CD4-positive, alpha-beta T cell treated with Interleukin-4 for 1 hour (primary cell): ENCODE measurements at places on chromosomes 5 and 9.
A peak's percentile ranks its signal among the peaks of the same experiment; 100 is the strongest.

DNA sequence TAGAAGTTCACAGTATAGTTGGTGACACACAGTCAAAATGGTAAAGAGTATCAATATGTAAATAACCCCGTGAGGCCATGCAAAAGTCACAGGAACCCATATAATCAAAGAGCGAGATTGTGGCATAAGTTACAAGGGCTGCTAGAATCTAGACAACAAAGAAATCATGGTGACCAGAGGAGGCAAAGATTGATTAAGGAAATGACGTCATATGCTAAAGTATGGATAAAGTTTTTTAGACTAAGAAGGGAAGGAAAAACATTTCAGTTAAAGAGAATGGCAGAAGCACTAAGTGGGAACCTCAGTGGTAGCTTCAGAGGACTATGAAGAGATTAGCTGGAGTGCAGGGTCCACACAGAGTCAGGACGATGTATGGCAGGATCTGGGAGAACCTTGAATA, 330.3 kb downstream of the NFIB start:
- DNase-seq, result no peak

DNA sequence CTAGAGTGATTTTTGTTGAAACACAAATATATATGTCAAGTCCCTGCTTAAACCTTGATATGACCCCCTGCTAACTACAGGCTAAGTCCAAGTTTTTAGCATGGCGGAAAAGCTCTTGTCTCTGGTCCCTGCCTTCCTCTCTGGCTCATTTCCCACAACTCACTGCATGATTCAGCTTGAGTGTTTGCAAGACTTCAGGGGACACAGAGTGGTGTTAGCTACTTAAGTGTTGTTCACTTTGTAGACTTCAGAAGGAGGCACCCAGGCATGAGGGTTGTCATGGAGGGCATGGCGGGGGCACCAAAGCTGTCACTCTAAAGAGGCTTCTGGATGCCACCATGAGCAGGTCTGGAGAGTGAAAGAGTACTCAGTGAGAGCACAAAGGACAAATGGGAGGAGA, 362.4 kb upstream of the ACTBL2 start:
- DNase-seq, result no peak

GRCh38 chr9:31146485-31147166, 1237.8 kb upstream of the ACO1 start:
- DNase-seq, result no peak

DNA sequence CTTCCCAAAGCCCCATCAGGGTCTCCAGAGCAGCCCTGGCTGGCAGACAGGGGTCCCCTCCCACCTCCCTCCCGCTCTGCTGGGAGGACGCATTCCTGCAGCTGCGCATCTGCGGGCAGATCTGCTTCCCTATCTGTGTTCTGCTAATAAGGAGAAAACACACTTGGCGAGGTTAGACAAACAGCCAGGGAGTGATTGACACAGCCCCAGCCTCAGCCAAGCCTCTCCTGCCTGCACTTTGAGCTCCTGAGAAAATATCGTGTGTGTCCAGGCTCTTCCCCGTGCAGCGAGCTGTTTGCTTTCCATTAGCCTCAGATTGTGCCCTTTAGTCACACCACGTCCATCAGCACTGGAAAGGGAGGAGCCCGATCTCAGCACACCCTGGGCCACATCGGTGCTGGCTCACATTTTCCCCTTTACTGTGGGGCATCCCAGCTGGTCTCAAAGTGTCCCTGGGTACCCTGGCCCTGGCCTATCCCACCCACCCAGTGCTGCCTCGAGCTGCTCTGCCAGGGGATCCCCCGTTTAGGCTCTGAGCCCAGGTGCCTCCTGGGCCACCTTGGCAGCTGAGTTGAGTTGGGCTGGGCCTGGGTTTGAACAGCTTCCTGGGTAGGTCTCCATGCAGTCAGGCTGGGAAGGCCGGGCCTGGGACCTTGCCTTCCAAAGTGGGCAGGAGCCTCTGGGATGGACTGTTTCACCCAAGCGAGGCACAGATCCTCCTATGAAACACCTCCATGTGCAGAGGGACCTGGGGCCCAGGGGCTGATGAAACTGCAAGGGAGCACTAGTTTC, 61.1 kb downstream of the BARX1 start:
- DNase-seq, result peak; percentile 7

GRCh38 chr9:138013836-138014562, 136.4 kb downstream of the CACNA1B start:
- no peak for DNase-seq

DNA sequence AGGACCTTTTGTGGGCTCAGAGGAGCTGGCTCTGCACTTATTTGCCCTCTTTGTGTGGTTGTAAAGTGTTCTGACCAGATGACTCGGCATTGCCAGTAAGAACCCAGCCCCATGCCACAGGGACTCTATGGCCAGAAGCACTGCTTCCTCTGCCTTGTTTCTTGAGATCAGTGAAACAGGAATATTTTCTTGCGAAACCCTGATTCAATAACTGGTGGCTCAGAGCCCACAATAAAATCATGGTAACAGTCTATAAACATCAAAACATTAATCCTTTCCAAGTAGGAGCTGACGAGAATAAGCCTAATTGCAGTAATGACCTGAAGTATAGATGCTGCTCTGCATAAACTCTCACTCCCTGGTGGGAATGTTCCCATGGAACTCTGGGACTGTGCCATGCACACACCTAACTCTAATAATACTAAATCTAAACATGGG, 344.3 kb downstream of the ZNF608 start:
- no peak for DNase-seq

- DNase-seq, result no peak
Measured at GRCh38 chr9:7508516-7508915, 291.1 kb downstream of the DMAC1 start.

DNA sequence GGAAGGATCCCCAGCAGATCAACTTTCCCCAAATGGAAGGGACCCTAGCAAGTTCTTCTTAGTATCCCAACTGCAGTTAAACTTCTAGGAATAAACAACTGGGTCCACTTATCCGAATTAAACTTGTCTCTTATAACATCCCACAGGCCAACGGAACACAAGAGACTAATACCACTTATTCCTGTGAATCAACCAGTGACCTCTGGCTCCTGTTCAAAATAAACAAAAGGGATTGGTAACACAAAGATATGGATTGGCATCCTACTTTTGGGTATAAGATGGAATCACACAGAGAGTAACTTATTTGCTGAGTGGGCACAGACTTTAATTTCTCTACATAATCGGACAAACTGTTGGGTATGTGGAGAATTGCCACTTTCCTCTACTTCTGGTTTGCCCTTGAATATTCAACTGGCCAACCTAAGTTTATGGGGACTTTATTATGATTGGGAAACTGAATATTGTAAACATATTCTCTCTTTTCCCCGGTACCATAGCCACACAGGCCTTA, 12.4 kb upstream of the PAIP1 start:
- DNase-seq, result no peak

GRCh38 chr5:42767491-42768105, 11.0 kb downstream of the CCDC152 start:
- peak; percentile 35 for DNase-seq

- no peak for DNase-seq
Measured at GRCh38 chr9:15249042-15249818, 57.8 kb downstream of the TTC39B start.

GRCh38 chr5:107286447-107287098, 384.2 kb downstream of the EFNA5 start:
- no peak for DNase-seq

DNA sequence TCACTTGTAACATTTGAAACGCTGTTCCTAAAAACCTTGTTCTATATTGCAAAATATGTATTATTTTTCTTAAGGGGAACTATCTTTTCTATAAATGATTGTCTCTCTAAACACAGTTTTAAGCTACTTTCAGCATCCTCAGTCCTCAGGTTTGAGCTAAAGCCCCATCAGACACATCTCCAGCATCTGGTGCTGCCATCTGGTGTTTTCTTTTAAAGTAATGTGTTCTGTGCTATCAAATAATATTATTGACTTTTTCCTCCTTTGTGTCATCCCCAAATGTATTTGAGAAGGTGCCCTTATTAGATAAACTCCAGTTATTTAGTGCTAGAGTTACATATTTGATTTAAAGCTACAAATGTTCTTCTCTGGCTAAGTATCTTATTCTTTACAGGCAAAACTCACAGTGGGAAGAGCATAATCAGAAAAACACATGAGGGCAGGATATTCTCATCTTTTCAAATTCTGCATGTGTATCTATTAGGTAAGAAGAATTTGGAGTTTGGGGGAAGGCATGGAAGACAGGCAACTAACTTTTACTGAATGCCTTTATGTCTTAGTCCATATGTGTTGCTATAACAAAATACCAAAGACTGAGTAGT, 27.5 kb downstream of the ZNF474 start:
- no peak for DNase-seq

DNA sequence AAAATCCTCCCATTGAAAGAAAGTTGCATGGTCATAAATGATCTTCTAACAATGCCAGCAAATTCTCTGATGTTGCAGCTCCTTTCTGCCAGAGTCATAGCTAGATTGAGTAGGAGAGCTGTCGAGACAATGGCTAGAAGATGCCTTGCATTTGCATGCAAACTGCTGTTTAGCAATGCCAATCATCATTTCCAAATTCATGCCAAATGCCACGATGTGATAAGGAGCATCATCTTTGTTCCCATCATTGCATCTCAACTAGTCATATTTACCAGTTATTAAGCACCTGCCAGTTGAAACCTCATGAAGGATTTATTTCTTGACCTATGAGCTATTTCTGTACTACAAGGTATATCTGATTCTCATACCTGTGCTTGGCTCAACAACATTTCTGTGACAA, 246.4 kb upstream of the PIK3R1 start:
- no peak for DNase-seq

GRCh38 chr5:171840066-171840465, 54.4 kb downstream of the SMIM23 start:
- no peak for DNase-seq

- no peak for DNase-seq
Measured at GRCh38 chr5:116759860-116760640, 185.4 kb upstream of the SEMA6A start.

DNA sequence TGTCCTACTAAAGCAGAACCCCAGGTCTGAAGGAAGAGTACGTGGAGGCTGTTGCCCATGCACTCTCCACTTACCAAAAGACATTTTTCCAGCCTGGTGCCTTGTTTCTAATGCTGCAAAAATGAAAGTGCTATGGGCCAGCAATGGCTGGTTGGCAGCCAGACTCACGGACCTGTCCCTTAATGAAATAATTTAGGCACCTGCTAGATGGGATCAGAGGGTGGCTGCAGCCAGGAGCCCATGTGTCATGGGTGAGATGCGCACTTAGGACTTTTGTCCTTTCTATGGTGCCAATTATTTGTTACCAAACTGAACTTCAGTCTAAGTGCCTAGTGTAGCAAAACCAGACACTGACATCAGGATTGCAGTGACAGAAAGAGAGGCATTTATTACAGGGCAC, 276.3 kb downstream of the YTHDC2 start:
- no peak for DNase-seq

DNA sequence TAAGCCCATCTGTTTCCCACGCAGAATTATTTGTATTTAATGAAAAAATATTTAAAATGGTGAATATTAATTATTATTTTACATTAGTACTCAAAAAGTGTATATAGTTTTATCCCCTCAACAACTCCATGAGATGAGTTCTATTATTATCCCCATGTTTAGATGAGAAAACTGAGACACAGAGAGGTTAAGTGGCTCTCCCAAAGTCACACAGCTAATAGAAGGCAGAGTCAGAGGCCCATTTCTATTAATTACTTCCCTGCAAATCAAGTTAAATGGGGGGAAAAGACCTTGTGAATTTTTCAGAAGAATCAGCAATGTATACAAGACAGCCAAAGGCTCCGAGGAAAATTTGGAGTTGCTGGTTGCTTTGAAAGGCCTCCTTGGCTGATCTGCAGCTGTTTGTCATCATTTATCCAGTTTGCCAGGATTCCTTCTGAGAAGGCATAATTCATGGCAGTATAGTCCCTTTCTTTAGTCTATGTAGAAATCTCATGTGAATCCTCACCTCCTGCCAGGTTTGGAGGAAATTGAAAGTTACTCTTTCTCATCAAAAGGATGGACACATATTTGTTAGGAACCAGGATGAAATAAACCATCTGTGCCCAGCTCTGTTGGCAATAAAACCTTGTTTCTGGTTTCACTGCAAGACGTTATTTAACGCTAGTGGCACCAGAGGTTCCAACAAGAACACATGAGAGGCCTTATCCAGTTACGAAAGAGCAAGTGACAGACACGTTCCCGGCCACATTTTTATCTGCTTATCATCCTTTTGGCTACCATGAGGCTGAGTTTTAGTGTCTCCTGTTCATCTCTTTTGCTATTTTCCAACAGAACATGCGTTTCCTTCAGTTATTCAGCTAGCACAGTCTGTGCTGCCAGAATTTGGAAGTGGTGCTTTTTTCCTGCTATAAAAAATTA, 621 bp downstream of the FYB1 start:
- DNase-seq, result no peak

DNA sequence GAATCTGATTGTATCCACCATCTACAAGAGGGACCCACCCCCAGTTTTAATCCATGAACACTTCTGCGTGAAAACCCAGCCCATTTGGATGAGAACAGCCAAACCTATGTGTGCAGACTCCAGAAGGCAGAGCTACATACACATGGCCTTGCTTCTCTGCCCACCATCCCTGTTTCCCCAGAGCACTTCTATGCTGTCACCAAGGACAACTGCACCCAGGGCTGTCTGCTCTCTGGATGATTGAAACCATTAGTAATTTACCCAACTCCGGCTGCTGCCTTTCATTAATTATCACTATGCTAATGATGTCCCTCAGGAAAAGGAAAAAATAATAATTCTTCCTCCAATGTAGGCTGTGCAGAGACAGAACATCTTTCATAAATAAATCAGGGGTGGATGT, 8.9 kb downstream of the CARTPT start:
- DNase-seq, result no peak

GRCh38 chr5:133371371-133372155, 240.8 kb downstream of the FSTL4 start:
- DNase-seq, result no peak

DNA sequence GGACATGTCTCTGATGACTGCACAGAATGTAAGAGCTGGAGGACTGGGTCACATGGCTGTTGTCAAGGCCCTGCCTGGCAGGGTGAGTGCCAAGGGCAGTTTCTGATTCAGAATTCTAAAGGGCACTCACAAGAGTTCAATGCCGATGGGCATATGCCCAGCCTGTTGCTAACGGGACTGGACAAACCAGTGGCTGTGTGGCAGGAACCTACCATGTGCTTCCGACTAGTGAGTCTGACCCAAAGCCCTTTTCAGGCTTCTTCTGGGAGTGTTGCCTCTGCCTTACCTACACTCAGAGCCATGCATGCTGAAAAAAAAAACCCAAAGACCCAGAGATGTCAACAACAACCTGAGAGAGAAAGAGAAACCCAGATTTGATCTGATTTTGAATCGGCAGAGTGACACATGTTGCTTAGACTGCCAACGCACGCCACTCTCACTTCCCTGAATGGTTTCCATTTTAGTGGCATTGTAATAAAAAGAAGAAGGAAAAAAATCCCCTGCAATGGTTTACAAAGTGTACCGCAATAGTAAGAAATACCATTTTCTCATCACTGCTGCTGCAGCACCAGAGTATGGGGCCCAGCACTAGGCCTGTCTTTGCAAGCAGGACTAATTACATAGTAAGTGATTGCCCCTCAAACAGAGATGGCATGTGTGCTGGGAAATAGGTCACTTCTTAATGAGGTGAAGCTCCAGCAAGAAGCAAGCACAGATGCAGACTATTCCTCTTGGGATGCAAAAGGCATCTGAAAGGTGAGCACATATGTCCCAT, 194.3 kb downstream of the PALM2AKAP2 start:
- DNase-seq, result peak; percentile 73
